Activated CD4-positive, alpha-beta T cell treated with anti-CD3 and anti-CD28 coated beads, Interleukin-2, amount 50 U/mL, for 16 hours (primary cell): ENCODE measurements at places on chromosomes 3 and 15.
A peak's percentile ranks its signal among the peaks of the same experiment; 100 is the strongest.

DNA sequence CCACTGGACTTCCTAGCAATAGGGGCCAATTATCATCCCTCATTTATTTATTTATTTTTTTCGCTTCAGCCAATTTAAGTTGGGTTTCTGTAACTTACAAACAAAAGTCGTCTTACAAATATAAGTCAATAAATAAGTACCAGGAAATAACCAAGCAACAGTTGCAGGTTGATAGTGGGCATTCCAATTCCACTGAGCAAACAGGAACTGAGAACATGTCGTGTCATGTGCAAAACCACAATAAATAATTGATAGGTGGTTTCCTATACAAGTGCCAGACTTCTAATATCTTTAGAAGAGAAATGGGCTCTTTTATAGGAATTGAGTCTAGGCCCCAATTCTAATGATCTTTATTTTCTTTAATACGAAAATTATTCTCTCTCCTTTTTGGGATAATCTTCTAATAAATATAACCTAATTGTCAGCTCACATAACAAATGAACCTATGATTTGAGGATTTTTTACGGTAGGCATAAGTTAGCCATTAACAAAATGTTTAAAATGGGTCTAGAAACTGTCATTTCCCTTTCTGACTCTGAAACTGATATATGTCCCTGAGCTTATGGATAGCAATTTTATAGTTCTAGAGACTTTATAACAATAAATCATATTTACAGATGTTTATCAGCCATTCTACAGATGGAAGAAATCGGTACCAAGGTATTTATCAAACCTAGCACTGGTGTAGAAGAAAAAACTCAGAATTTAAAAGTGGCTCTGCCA lies 571.8 kb downstream of the FOXP1 start:
- DNase-seq, result no peak

GRCh38 chr3:156098437-156099035 lies 21.8 kb upstream of the KCNAB1 start:
- no peak for DNase-seq

DNA sequence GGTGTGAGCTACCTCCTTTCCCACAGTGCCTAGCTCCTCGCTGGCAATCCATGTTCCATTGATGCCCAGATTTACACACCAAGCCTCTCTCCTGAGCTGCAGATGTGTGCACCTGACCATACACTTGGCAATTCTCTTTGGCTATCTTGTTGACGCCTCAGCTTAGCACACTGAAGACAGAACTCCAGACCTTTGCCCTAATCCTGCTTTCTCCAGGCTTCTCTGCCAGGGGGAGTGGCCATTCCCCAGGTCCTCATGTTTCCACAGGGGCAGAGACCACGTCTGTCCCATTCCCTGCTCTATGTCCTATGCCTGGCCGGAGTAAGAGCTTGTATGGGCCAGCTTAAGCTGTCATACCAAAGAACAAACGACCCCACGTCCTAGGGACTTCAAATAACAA lies 30.2 kb upstream of the ALDH1L1 start:
- no peak for DNase-seq

GRCh38 chr15:25401501-25401900 lies 37.3 kb downstream of the UBE3A start:
- no peak for DNase-seq

DNA sequence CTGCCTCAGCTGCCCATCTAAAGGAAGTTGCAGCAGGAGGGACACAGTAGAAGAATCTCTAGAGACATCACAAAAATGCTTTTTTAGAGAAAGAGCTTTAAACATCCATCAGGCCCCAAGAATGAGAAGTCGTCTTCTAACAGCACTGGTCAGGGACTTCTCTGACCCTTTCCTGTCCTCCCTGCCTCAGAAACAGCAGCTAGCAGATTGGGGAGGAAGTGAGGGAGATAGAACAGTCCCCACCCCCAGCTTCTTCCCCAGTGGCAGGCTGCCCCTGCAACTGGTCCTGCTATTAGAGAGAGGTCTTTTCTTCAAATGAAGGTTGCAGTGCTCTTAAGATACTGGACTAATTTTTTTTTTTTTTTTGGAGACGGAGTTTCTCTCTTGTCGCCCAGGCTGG lies 55.1 kb downstream of the PDE8A start:
- no peak for DNase-seq

- peak; percentile 75 for DNase-seq
These were observed 25.2 kb downstream of the CCNL1 start for GRCh38 chr3:157134620-157135191.

DNA sequence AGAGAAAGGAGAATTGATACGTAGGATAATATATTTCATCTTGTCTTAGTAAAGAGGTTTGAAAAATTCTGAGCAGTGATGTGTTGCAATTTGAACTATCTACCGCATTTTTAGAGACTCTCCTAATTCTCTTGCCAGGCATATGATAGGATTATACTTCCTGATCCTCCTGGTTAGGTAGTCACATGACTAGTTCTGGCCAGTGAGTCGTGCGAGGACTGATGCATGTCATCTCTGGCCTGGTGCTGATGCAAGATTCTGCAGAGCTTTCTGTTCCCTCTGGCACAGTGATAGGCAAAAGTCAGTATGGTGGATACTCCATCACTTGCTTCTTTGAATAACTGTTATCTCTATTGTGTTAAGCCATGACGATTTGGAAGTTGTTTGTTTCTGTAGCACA lies 277.6 kb upstream of the NAALADL2 start:
- no peak for DNase-seq

GRCh38 chr3:196968233-196969133 lies at the start of gene PIGZ:
TSS of gene PIGZ (minus strand) at chr3:196968833. CDS start at chr3:196952031, 16,802 bp downstream.
- DNase-seq, result peak; percentile 30

GRCh38 chr3:10017636-10018292 lies 8.5 kb upstream of the FANCD2 start:
- peak; percentile 77 for DNase-seq

DNA sequence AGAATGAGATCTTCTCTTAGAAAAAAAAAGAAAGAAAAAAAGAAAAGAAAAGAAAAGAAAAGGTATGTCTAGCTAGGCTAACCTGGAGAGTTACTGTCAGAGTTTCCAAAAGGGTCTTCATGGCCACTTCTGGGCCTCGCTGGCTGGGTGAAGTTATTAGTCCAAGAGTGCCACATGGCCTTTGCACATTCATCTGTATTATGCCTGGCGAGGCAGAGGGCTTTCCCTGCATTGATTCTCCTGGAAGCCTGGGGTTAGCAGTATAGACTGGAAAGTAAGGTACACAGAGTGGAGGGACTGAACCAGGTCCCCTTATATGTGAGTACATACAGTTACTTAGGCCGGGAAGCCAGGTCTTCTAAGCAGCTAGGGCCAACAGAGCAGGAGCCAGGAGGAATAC lies 54.8 kb upstream of the CGNL1 start:
- no peak for DNase-seq

- no peak for DNase-seq
These were observed 92.4 kb downstream of the MEGF11 start for GRCh38 chr15:66161108-66161507.

DNA sequence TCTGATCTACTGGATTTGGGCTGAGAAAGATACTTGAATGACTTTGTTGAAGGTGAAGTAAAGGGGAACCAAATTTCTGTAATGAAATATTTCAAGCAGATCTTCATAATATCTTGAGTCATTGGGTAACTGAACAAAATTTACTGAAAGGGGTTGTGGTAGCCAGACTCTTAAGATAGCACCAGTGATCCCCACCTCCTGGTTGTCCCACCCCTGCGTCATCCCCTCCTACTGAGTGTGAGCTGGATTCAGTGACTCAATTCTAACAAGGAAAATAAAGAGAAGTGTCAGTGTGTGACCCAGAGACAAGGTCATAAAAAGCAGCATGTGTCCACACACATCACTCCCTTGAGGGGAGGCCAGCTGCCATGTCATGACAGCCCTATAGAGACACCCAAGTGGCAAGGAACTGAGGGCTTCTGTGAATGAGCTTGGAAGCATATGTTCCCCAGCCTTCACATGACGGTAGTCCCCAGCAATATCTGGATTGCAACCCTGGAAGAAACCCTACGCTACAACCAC lies 107.1 kb downstream of the MECOM start:
- no peak for DNase-seq

DNA sequence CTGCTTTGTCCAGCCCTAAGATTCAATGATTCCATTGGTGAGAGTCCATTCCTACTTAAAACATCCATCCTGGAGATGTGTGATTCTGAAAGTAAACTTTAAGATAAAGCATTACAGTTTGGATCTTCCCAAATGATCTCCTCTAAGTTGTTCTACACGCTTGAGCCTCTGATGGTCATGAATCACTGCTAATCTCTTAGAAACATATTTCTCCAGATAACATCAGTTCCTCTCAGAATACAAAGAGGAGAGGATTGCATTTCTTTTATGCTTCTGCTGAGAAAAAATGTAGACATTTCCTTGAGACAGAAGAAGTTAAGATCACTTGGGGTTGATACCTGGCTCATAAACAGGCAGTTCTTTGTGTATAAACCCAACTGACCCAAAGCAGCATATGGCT lies 281.2 kb upstream of the DPH6 start:
- DNase-seq, result no peak

GRCh38 chr3:12073106-12073505 lies 68.9 kb downstream of the SYN2 start:
- no peak for DNase-seq

DNA sequence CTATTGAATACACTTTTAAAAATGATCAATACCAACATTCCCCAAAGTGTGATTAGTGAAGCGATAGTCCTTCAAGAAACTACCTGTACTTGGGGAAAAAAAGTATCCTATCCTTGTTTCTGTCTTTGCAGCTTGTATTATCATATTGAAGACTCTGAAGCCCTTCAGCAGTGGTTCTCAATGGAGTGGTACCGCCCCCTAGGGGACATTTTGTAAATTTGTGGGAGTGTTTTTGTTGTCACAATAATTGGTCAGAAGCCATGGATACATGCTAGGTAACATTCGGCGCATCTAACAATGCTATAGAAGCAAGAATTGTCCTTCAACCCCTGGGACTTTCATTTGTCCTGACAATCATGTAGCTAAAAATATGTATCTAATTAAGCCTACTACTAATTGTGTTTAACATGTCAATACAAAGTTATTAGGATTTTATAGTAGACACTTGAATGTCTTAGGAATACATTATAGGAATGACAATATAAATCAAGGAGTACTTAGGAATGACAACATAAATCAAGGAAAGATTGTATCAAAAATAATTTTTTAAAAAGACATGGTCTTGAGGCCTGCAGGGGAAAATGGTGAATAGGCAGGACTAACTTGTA lies 53.7 kb downstream of the NMD3 start:
- peak; percentile 69 for DNase-seq

DNA sequence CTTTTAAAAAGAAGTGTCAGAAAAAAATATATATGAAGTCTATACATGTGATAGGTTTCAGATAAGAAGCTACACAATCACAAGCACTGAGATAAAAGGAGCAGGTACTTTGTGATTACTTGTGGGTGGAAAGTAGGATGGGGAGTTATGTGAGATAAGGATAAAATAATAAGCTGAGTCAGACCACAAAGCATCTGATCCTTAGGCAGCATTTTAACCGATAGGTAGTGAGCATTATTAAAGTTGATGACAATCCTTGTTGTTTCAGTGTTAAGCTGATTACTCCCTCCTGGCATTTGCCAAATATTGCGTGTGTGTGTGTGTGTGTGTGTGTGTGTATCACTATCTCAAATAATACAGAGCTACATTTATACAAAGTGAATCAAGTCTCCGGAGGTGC lies 483.1 kb downstream of the NAALADL2 start:
- no peak for DNase-seq

GRCh38 chr3:81864272-81864671 lies 102.8 kb upstream of the GBE1 start:
- DNase-seq, result no peak

GRCh38 chr3:64802460-64802859 lies 114.7 kb upstream of the ADAMTS9 start:
- DNase-seq, result no peak

- no peak for DNase-seq
These were observed 98.1 kb upstream of the ACP3 start for GRCh38 chr3:132218817-132219755.

DNA sequence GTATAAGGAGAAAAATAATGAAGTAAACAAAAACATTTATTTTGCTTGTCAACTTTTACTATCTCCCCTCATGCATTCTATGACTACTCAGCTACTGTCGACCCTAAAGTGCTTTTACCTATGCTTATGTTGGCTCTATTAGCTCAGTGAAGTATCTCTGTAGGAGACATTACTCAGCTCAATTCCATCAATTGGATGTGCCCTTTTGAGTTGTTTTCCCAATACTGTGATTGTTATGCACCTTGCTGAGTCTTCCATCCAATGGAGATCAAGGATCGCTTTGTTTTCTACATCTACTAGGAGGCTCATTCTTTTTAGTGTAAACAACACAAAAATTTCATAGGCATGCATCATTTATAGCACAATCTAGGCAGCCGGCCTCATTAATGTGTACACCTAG lies 403.8 kb upstream of the ARL6 start:
- no peak for DNase-seq

DNA sequence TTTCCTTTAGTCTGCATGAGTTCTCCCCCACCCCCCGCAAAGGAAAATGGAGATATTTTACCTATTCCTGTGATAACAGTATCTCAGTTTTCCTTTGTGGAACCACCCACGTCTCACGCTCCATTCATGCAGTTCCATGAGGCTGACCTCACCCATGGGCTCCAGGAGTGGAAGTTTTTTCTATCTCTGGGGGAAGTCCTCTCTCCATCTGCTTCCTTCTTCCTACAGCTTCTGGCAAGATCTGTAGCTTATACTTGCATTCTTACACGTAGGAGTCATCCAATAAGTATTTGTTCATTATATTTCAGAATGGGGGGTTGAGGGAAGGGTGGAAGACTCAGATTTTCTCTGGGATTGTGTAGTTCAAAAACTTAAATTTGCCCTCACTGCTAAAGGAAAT lies 5.8 kb upstream of the GLCE start:
- DNase-seq, result no peak

- no peak for DNase-seq
These were observed 43.7 kb downstream of the MYZAP start for GRCh38 chr15:57635300-57635909.

- DNase-seq, result no peak
These were observed 11.9 kb upstream of the CHRM5 start for GRCh38 chr15:33956397-33956796.

DNA sequence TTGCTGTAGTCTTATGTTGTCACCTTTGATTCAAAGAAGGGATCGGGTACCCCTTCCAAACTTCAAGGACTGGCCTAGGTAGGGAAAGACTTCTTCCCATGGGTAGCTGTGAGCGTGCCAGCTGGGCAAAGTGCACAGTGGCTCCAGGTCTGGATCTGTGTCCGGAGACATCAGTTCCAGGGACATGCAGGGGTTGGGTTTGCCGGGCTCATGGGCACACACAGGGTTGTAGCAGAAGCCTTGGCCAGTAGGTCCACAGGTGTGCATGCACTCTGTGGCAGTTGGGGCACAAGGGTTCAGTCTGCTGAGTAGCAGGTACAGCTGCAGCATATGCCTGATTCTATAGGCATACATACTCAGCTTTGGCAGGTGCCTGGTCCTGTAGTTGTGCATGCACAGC lies 111.2 kb downstream of the EFHB start:
- no peak for DNase-seq

DNA sequence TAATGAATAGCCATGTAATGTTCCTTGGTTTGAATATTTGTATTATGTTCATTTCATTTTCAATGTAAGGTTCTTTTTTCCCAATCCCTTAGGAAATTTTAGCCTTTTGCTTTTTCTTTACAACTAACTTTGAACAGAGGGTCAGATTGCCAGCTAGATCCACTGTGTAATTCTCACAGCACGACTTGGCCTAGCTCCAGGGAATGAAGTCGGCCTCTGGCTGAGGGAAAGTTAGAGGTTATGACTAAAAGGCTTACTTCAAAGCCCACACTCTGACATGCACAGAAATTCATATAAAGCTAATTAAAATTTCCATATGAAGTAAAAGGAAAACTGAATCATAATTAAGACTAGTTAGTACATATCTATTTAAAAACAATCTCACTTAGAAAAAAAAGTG lies 38.7 kb downstream of the ROBO1 start:
- no peak for DNase-seq
